IMR-90 (cell line): ENCODE measurements at places on chromosomes 2 and 18.
A peak's percentile ranks its signal among the peaks of the same experiment; 100 is the strongest.

GRCh38 chr2:101133492-101134100, 17.6 kb downstream of the TBC1D8 start:
- DNase-seq, result no peak

- no peak for DNase-seq
These were observed 56.3 kb downstream of the RAPGEF4 start for GRCh38 chr2:172791953-172792352.

- peak; percentile 57 for DNase-seq
These were observed 204.6 kb downstream of the RAB3GAP1 start for GRCh38 chr2:135256531-135257260.

GRCh38 chr2:241767464-241768250, 9.0 kb upstream of the GAL3ST2 start:
- no peak for DNase-seq

- peak; percentile 72 for DNase-seq
These were observed 56.4 kb downstream of the PLB1 start for GRCh38 chr2:28552045-28552823.

DNA sequence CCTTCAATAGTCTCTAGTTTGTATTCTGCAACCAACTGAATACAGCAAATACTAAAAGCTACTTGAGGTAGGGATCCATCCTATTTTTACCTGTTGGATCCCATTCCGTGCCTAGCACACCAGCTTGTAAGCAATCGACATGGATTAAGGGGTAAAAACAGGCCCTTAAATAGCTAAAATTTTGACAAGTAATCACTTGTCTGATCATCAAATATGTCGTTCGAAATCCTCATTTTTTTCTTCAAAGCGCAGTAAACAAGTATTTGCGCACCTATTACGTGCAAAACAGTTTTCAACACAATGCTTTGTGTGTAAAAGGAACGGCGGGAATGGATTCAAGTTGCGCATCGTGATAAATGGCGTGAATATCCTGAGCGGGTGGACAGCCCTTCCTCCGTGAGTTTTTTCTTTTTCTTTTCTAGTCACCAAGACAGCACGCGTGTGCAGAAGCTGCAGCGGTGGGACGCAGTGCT, 1.4 kb upstream of the ACVR2A start:
- no peak for DNase-seq

GRCh38 chr2:46481198-46482193, 2.1 kb downstream of the TMEM247 start:
- DNase-seq, result peak; percentile 94

- DNase-seq, result no peak
These were observed 111.9 kb downstream of the HAUS1 start for GRCh38 chr18:46215902-46216723.

- no peak for DNase-seq
These were observed 15.2 kb upstream of the REV1 start for GRCh38 chr2:99504844-99505584.

DNA sequence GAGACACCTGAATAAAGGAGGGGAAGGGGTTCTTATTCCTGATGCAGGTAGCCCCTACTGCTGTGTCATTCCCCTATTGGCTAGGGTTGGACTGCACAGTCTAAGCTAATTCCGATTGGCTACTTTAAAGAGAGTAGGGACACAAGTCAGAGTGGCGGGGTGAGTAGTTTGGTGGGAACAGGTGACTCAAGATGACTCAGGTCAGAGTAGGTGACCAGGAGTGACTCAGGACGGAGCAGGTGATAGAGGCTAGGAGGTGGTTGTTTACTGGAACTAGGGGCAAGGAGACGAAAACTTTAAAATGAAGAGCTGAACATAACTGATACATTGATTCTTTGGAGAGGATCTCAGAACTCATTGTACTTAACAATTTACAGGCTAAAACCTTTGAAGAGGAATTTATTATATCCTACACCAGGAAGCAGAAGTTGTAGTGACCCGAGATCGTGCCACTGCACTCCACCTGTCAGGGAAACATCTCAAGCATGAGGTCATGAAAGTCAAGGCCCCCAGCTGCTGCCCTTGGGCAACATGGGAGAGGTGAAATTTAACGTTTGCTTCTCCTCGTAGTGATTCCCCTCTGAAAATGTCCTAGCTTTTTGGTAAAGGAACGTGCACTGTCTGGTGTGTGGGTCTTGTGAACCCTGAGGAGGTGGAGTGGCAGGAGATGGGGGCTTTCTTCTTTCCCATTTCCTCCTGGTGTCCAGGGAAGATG, 4.5 kb upstream of the CYP27A1 start:
- no peak for DNase-seq

DNA sequence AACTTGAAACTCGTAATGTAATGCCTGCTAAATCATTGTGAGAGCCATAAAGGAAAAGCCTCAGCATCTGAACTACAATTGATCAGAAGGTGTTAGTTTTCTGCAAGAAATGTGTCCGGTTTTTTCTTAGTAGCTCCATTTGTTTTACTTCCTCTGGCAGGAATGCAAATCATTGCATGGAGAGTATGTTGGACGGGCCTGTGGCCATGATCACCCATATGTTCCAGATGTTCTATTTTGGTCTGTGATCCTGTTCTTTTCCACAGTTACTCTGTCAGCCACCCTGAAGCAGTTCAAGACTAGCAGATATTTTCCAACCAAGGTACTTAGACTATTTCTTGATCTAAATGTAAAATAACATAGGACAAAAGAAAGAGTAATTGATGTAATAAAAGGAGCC, 126.6 kb downstream of the DPP4 start:
- DNase-seq, result no peak

DNA sequence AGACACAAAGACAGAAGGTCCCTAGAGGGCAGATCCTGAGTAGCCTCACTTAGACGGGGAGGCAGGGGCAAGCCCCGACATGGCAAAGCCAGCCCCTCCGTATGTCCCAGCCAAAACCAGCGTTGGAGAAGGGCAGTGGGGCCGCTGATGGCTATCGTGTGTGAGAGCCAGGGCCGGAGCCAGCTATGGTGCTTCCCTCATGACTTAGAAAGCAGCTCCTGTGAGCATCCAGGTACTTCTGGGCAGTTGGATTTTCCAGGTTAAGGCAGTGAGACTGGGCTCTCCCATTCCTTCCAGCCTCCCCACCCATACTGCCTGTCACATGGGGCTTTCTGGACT, 31.2 kb upstream of the ROCK2 start:
- DNase-seq, result no peak

GRCh38 chr2:136448986-136449780, 316.2 kb upstream of the THSD7B start:
- no peak for DNase-seq

- no peak for DNase-seq
These were observed 451.4 kb upstream of the ST6GAL2 start for GRCh38 chr2:107337209-107337898.

DNA sequence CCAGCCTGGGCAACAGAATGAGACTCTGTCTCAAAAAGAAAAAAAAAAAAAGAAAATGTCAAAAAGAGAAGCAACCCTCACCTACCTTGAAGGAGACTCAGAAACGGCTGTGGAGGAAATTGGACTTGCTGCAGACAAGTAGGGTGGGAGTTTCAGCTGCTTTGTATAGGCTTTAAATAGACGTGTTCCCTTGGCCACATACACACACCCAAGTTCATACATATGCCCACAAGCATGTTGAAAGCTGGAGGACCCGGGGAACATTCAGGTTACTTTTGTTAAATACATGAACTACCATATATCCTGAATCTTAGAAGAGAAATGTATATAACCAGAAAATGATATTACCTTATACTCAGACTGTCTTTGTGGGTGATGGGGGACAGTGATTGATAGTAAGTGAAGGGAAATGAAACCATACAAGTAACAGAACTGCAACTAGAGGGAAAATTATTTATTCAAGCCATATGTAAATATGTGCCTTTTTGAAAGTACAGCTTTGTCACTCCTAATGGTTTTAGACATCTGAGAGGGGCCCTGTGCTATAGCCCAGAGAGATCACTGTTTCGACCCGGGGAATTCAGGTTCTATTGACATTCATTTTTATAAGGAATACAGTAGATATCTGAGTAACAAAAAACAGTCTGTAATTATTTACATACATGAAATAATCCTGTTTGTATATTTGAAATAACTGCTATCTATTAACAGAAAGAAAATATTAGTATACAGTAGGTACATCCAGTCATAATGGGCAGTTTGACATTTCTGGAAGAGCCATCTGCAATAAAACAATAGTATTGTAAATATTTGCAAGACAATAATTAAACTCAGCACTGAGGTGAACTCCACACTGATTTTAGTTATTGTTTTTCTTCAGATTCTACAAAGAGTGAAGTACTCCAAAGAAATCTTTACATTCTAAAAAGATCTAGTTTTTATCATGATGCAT, 48.0 kb upstream of the TGIF1 start:
- DNase-seq, result no peak

DNA sequence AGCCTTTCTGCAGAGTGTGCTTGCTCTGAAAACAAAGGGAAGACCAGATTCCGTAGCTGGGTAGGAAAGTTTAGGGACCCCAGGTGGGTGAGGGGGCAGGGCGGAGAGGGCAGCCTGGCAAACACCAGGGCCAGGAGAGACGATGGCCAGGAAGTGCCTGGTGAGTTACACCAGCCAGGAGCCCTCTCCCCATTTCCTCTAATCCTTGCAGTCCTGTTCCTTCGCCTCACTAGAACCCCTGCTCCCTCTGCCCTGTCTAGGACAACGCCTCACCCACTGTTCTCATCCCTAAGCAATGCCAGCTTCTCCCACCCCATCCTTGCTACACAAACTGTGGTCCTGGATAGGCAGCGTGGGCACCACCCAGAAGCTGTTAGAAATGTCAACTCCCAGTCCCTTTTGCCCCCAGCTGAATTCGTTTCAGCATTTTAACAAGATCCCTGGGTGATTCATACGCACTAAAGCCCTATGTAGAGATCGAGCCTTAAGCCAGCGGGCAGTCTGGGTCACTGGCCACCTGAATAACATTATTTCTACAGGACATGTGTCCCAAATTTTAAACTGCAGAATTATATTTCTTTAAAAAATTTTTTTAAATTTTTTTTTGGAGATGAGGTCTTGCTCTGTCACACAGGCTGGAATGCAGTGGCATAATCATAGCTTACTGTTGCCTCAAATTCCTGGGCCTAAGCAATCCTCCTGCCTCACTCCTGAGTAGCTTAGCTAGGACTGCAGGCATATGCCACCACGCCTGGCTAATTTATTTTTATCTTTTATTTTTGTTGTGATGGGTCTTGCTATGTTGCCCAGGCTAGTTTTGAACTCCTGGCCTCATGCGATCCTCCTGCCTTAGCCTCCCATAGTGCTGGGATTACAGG, 10.9 kb downstream of the WIPF1 start:
- peak; percentile 38 for DNase-seq

DNA sequence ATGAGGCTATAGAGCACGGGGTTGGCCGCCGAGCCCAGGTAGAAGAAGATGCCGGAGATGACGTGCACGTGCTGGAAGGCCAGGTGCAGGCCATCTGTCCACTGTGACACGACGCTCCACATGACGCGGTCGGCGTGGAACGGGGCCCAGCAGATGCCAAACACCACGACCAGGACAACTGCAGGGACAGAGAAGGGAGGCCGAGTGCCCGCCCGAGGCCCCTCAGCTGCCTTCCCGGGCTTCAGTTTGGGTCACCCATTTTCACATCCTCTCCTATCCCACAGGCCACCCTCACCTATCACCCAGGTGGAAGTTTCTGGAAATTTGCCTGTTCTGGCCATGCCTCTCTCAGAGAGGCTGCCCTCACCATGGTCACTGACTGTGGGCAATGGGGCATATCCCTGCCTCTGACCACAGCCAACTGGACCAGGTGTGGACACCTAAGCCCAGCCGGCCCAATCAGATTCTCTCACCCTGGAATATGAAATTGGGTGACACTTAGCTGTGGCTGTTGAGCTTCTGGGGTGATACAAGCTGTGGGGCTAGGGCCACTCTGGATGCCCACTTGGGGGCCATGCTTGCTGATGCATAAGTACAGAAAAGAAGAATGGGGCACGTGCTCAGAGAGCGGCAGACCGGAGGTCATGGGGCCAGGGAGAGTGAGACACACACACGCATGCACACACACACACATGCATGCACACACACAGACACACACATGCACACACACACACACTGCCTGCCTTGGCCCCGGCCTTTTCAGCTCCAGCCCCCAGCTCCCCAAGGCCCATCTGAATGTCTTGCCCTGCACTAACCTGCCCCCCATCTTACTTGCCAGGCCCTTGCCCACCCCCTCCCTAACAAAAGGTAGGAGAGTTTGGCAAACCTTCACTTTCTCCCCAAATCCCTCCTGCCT, 4.7 kb downstream of the NMUR1 start:
- DNase-seq, result no peak

DNA sequence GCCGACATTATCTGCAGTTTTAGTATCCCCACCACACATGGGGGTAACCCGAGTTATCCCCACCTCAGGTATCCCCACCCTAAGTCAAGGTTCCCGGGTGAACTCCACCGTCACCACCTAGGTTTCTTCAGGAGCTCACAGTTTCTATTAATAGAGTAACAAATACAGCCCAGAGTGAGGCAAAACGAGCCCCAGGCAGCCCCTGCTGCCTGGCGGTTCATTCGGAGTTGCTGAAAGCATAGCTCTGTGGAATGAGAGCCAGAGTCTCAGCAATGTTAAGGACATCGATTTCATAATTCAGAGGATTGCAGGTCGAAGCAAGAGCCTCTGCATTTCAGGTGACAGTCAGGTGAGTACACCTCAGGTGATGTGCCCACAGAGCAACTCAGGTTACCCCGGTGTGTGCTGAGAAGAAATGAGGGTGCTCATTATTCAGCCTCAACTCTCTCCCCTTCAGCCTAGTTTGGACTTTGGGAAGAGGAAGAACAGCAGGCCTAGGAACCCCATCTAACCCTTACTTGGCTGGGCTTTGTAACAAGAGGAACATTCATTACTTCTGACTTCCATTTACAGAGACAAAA, 10.7 kb downstream of the SATB2 start:
- no peak for DNase-seq

DNA sequence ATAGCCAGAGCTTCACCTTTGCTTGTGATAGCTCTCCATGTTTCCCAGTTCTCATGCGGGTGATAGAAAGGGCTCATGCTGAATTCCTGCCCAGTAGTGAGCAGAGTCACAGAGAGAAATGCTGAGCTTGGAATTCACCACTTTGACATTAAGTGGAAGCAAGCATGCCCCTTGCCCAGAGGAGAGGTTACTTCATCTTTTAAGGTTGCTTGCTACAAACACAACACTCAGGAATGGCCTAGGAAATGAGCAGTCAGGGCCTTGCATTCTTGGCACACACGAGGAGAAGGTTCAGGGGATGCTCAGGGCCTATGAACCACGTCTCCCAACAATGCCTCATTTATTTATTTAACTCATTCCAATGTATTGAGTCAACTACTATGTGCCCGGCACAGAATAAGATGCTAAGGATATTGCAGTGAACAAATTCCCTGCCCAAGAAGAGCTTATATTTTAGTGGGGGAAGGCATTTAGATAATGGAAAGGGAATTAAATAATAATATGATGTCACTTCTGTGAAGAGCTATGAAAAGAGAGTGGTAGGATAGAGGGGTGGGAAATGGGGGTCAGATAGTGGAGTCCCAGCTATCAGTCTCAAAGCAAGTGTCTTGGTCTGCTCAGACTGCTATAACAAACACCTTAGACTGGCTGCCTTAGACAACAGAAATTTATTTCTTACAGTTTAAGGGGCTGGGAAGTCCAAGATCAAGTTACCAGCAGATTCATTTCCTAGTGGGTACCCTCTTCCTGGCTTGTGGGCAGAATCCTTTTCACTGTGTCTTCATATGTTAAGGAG, 42.1 kb downstream of the DDX18 start:
- DNase-seq, result peak; percentile 96

- DNase-seq, result no peak
These were observed 53.8 kb upstream of the ASB18 start for GRCh38 chr2:236317938-236318396.
